ENCODE measurements at places on chromosomes 3 and 15.

- no peak for DNase-seq
Measured at GRCh38 chr15:23851921-23852320, 164.8 kb upstream of the NDN start.

DNA sequence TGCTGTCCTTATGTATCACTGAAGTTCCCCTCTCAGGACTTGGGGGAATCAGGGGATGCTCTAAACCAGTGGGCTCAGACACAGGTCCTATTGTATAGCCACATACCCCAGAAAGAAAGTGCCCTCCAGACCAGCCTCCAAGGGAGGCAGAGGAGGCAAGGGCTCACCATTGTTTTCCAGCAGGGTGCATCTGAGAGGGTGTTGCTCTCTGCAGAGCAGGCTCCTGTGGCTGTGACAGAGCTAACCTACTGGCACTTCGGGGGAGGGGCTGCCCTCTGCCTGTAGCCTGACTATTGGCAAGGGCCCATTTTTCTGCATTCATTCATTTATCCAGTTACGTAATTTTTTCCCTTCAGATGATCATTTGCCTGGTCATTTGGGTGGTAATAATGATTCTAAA is 39.9 kb downstream of the EEFSEC start:
- DNase-seq, result no peak

- DNase-seq, result no peak
Measured at GRCh38 chr15:80926126-80926525, 63.5 kb downstream of the MESD start.

GRCh38 chr15:50227076-50227475 is 38.5 kb downstream of the HDC start:
- DNase-seq, result no peak
